ENCODE measurements at places on chromosomes 4 and X. TPM values are rescaled to one million over a fixed set of nuclear protein-coding genes. Genes with fewer than 3 reads are reported as not detected.

DNA sequence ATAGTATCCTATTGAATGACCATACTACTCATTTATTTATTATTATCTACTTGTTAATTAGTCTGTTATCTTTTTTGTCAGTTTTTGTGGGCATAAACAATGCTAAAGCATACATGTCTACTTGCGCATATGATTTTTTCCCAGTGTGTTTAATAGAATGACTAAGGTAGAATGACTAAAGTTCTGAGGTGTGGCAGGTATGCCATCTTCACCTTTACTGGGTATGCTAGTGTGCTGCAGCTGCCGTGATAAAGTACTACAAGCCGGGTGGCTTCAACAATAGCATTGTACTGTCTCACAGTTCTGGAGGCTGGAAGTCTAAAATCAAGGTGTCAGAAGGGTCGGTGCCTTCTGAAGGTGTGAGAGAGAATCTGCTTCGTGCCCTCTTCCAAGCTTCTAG, 19.2 kb downstream of the CD38 start:
- no peak for DNase-seq

DNA sequence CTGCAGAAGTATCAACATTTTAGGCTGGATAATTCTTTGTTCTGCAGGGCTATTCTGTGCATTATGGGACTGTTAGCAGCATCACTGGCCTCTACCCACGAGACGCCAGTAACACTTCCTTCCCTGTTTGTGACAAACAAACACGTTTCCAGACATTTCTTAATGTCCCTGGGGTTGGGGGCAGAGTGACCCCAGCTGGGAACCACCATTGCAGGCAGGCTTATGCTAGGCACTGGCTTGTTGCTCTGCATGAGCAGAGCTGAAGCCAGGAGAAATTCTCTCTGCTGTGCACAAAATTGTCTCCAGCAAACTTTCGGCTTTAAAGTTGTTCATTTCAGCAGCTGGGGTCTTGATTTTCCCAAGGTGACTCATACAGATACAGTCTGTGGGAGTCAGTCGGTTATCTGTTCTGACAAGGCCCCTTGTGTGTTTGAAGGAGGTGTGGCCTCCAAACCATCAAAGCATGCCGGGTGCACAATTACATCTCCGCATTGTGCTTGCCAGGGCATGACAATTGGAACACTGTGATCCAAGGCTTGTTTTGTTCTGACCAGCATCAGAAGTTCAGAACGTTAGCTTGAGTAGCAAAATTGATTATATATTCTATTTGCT, 156.4 kb upstream of the BOD1L1 start:
- DNase-seq, result no peak

DNA sequence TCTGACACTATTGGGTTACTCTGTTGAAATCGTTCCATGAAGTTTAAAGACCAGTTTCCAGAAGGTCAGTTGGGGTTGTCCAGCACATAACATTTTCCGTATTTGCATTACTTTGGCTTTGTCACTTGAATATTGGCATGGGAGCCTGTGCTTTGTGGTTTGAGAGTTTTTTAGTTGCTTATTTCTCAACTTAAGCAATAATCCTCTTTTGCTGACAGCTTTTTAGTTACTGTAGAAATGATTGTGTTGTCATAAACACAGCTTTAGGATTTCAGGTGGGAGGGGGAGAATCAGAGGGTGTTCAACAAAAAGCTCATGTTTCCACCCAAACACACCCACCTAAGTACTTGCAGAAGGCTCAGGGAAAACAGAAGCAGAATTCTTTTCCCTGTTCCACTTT, 210.7 kb upstream of the TLL1 start:
- no peak for DNase-seq

DNA sequence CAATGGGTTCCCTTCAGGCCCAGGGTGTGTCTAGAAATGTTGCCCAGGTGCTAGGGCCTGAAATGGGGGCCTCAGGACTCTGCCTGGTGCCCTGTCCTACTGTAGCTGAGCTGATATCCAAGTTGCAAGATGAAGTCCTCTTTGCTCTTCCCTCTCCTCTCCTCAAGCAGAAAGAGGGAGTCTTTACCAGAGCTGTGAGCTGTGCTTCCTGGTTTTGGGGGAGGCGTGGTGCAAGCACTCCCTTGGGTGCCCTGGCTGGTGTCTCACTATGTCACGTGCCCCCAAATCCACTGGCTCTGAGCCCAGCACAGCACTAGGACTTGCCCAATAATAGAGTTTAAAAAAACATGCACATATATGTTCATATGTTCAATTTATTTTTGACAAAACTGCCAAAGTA, 29.3 kb upstream of the CT47A1 start:
- DNase-seq, result no peak

EVC gene
- 3.2 TPM for total RNA-seq

HTN3 gene
- not detected for total RNA-seq
